ENCODE measurements at places on chromosomes 2 and 18.

DNA sequence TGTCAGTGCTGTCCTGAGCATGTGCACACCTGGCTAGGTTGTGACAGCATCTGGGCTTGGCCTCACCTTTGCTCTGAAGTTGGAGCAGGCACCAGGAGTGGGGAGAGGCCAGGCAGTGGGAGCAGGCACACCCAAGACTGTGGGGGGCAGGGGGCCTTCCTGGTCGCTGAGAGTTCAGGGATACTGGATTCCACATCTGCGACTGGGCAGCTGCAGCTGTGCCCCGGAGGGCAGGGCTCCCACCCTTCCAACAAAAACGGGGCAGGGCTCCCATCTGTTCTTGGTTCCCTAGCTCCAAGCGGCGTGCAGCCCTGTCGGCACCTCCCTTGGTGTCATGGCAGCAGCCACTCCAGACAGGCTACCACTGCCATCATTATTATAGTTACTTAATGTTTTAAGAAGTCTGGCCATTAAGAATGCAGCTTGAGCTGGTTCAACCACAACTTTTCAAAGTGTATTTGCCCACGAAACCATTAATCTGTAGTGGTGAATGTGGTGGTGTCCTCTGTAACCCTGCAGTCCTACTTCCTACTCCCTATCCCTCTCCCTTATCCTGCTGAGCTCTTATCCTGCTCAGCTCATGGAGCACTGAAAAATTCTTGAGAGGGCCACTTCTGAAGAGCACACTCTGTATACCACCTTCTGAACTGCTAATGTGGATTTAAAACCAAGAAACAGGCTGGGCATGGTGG lies 48.0 kb upstream of the RAB1A start:
- DNase-seq: no peak

GRCh38 chr2:238439917-238440316 lies 13.2 kb downstream of the ASB1 start:
- DNase-seq: no peak

DNA sequence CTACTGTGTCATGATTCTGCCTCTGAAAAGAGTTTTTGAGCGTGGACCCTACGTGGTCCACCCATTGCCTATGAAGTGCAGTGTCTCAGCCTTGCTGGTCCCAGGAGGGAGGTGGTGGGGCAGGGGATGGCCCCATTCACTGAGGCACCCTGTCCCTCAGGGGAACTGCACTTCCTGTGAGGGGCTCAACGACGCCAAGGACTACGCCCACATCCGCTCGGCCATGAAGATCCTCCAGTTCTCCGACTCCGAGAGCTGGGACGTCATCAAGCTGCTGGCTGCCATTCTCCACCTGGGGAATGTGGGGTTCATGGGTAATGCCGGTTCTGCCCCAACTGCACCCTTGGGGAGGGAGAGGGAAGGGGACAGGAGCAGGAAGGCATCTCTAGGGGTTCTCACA lies 42.5 kb downstream of the MYO7B start:
- DNase-seq: no peak

- no peak for DNase-seq
Measured at GRCh38 chr2:107584577-107584976, 242.1 kb upstream of the RGPD4 start.

DNA sequence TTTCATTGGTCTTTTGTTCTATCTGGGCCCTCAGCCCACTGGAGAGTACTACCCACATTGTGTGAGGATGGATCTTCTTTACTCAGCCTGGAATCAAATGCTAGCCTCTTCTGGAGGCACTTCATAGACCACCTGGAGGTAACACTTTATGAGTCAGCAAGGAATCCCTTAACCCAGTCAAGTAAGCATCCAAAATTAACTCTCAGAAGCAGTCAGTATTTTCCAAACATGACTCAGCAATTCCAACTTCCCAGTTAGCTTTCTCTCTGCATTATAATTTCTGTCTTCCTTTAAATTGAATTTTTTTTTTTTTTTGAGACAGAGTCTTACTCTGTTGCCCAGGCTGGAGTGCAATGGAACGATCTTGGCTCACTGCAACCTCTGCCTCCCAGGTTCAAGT lies 142.7 kb downstream of the ACKR3 start:
- DNase-seq: peak; percentile 38

- DNase-seq: no peak
Measured at GRCh38 chr18:62170857-62171256, 16.0 kb downstream of the PIGN start.

- DNase-seq: no peak
Measured at GRCh38 chr2:168678153-168678853, 124.1 kb upstream of the NOSTRIN start.

GRCh38 chr2:207768168-207768865 lies 1.4 kb downstream of the FZD5 start:
- no peak for DNase-seq

- DNase-seq: peak; percentile 87
Measured at GRCh38 chr2:176128982-176129796, at the start of gene HOXD8. Gene HOXD8 (plus strand): TSS chr2:176129705. CDS start chr2:176130367, 662 bp downstream.

DNA sequence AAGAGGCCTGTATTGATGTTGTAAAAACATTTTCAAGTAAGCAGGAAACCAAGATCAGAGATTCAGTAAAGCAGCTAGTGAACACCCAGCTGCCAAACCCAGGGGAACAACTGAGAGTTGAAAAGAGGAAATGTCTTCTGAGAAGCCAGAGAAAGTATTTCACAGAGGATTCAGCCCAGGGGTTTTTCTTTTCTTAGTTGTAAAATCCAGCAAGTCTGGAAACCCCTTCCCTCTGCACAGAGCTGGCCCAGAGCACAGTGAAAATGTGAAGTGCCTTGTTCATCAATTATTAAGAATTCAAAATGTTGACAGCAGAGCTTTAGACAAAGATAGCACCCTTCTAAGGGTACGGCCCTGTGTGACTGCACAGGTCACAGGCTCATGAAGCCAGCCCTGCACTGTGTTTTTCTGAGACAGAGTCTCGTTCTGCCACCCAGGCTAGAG lies 28.4 kb downstream of the AFF3 start:
- no peak for DNase-seq

DNA sequence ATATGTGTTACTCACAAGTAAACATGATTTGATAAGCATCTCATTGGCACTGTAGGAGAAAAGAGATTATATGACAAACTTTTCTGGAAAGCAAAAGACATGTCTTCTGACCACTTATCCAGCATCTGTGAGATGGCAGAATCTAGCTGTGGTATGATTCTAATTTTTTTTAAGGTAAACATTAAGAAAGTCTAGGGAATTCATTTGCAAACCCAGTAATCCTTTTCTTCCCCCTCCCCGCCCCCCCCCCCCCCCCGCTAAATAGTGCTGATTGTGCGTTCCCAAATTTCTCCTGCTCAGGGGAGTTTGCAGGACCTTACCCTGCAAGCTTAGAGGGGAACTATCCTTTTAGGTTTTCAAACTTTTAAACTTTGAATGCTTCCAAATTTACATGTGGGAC lies 12.1 kb downstream of the MRPL44 start:
- no peak for DNase-seq

DNA sequence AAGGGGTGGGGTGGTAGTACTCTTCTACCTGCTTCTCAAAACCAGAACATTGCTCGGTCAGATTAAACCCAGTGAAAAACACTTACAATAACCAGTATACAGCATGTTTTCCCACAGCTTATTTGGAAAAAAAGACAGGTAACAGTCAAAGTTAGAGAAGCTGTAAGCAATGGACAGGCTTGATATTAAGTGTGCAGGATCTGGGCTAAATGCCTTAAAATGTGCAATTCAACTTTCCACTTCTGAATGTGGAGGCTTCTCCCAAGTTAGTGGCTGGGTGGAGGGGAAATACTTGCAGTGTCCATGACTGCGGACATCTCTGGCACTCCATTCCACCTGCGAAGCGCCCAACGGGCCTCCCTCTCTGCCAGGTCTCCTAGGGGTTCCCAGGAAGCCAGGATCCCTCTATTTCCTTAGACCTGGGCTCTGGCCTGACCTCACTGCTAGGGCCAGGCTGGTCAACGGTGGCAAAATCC lies 5.3 kb downstream of the ZEB2 start:
- no peak for DNase-seq

DNA sequence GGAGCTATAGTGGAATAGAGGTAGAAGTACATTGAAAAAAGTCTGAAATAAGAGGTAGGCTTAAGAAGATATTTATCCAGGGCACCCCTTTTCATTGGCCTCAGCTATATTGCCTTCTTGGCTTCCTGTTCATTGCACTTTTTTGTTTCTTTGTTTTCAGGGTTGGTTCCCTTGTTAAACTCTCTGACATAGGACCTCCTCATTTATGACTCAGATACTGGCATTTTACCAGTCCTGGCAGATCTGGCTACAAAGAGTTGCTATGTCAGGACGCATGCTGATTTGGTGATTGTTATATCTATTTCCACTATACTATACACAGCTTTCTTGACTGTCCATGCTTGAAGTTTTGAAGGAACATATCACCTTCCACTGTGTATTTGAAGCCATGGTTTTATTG lies 60.0 kb downstream of the GCA start:
- DNase-seq: no peak

DNA sequence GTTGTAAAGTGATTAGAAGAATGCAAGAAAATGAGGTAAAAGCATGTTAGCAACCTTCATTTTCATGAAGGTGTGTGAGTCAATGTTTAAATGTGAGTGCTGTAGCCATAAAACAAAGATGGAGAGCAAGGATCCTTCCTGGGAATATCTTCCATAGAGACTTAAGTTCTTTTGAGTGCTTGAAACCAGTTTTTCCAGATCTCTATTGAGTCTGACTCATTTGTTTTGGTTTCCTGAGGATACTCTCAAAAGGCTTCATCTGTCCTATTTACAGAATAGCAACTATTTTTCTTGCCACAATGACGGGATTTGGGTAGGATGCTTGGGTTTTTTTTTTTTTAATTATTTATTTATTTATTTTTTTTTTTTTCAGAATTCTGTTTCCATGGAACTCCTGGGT lies 45.9 kb upstream of the ASB1 start:
- peak; percentile 28 for DNase-seq

DNA sequence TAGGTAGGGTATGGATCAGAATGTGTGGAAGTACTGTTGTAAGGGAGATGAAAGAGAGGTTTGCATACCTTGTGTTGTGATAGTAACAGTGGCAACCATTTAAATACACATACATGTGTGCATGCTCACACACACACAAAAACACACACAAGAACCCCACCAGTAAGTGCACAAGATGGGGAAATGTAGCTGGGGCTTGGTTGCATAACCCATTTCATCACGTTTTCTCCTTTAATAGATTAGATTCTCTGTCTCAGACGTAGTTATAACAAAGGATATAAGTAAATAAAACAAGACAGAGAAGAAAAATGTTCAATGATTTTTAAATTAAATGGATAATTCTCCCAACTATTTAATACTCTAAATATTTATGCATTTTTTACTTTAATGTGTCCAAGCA lies 13.4 kb downstream of the ARHGAP15 start:
- no peak for DNase-seq

GRCh38 chr2:128686881-128687555 lies 368.4 kb upstream of the HS6ST1 start:
- DNase-seq: no peak

DNA sequence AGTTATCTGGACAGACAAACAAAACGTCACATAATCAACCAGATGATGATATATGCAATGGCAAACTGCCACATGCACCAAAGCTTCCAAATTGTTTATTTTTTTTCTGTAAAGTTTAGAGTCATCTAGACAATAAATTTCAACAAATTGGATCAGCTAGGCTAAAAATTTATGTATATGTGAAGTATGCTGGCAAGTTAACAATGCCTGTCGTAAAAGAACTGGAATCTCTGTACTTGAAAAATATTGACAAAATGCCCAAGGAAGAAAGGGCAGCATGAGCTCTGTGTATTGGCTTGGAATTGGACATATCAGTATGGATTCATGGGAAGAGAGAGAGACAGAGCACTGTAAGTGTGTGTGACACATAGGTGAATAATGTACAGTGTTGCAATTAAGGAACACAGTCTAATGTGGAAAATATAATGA lies 309.8 kb downstream of the ERBB4 start:
- DNase-seq: peak; percentile 1

DNA sequence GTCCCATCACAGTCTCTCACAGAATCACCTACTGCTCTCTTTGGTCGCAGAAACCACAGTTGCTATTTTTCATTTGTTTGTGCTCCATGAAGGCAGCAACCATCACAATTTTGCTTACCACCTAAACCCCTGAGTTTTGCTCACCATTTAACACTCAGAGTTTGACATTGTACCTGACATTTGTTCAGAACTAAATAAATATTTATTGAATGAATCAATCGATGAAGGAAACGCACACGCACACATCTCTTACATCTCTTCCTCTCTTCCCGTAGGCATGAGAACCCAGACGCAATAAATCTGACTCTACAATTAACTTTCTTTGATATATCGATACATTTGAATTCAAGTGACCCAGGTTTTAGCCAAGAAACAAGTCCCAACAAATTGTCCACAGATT lies 105.5 kb upstream of the RNF152 start:
- no peak for DNase-seq

GRCh38 chr2:135227386-135227785 lies 175.3 kb downstream of the RAB3GAP1 start:
- no peak for DNase-seq

DNA sequence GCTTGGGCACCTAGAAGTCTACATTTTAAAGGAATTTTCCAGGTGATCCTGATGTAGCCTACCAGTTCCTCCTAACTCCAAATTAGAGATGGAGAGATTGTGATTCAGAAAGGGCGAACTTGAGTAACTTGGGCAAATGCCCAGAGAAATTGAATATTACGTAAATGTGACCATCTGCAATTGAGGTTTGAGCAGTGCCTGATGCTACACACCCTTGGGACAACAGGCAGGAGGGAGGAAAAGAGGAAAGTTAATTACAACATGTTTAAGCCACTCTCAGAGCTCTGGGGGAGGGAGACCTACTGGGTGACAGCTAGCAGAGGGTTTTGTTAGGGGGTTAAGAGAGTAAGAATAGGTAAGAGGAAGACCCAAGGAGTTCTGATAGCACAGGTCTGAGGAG lies 208.9 kb downstream of the LPIN1 start:
- DNase-seq: no peak

DNA sequence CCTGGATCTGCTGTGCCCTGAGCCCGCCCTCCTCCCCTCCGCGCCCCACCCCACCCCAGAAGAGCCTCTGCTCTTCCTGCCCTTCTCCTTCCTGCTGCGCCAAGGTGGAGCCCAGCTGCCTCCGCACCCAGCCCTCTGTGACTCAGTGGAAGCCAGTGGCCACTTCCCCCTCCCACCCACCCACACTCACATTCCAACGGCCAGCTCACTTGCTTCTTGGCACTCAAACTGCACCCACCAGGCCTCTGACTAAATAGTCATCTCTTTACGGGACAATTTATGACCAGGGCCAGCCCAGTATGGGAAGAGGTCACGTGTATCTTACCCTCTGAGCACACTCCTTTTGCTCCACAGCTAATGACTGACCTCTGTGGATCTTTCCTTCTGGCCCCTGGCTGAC lies 150.4 kb upstream of the SLC1A4 start:
- DNase-seq: no peak

GRCh38 chr2:37283207-37283606 lies 41.4 kb downstream of the PRKD3 start:
- DNase-seq: no peak

- DNase-seq: no peak
Measured at GRCh38 chr2:168614172-168615018, 158.3 kb downstream of the CERS6 start.

DNA sequence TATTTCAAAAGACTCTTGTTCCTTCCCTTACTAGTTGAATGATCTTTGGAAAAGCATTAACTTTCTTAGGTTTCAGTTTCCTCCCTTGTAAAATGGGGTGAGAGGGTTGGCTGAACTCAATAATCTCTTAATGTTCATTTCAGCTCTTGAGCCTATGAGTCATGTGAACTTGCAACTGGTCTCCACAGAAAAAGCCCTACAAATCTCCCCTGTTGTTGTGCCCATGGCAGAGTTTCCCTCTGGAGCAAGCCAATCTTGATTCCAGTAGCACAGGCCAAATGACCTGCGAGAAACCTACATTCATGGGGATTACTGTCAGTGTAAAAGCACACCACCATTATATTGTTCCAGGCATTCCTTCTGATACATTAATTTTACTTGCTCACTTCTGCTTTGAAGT lies 388.9 kb downstream of the ALK start:
- no peak for DNase-seq

All from NCI-H345 (cell line).